ENCODE measurements at places on chromosomes 1 and 21. TPM values are rescaled to one million over a fixed set of nuclear protein-coding genes. Genes with fewer than 3 reads are reported as not detected.

GRCh38 chr1:224736619-224737352, 120.7 kb downstream of the CNIH3 start:
- H3K4me3 ChIP-seq: no peak overlapping the region
- H3K27ac ChIP-seq: no peak overlapping the region
- no peaks in the 10 kb centered on the region for H3K4me1 ChIP-seq
- no peak for DNase-seq
- H3K36me3 ChIP-seq: no peaks in the 10 kb centered on the region
- H3K27me3 ChIP-seq: no peaks in the 10 kb centered on the region

GRCh38 chr1:1006305-1007159, 6.6 kb upstream of the HES4 start:
- H3K27me3 ChIP-seq: no peaks in the 10 kb centered on the region
- no peak overlapping the region for H3K27ac ChIP-seq
- no peak overlapping the region for H3K4me3 ChIP-seq
- no peak for DNase-seq
- H3K36me3 ChIP-seq: no peaks in the 10 kb centered on the region

- H3K4me3 ChIP-seq: no peak overlapping the region
- DNase-seq: peak; percentile 20
- peaks cover under 1% of the 10 kb centered on the region for H3K36me3 ChIP-seq
Measured at GRCh38 chr1:1554926-1555915, 14.8 kb upstream of the TMEM240 start.

- peaks cover 9% of the 10 kb centered on the region for H3K4me1 ChIP-seq
- H3K27me3 ChIP-seq: no peaks in the 10 kb centered on the region
- H3K4me3 ChIP-seq: no peak overlapping the region
Measured at GRCh38 chr21:29164323-29164942, 34.0 kb downstream of the MAP3K7CL start.

DNA sequence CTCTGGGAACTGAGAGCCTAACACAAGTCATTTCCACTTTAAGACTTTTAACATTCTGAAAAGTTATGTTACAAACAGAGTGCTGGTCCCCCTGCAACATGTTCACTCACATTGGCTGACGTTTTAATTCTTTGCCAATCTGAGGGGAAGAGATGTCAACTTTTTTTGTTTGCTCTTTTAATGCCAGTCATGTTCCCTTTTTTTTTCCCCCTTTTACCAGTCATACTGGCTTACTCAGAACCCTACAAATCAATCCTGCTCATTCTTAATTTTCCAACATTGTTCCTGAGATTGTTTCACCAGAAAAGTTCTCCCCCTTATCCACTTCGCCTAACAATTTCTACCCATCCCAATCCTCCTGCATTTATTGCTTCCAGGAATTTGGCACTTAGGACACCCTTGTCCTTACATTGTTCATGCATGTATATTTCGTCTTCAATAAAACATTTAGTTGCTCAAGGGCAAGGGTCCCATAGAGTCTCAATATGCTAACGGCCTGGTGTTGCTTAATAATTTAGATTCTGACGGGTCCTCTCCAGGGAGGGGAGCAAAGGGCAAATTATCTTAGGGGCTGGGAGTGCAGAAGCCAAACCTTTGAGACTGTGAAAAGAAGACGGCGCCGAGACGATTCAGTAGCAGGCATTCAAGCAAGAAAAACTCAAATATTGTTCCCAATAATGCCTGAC, 624 bp upstream of the CR1L start:
- H3K27ac ChIP-seq: no peak overlapping the region
- H3K4me1 ChIP-seq: peaks cover 10% of the 10 kb centered on the region
- DNase-seq: no peak

DNA sequence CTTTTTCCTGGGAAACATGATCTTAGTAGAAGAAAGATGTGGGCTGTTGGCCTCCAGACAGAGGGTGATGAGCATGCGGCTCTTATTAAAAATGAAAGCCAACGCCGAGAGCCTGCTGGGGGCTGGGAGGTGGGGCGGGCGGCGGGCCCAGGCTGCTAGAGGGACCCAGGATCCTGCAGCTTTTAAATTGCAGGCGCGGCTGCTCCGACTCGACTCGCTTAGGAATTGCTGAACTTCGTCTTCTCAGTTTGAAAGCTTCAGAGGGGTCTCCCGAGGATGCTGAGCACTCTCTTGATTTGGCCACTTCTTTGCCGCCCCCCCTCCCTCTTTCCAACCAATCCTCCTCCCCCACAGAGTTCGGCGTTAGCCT, 1.2 kb downstream of the AGPAT3 start:
- peak overlapping the region; percentile 41 for H3K27ac ChIP-seq
- H3K4me1 ChIP-seq: peaks cover 15% of the 10 kb centered on the region
- peak overlapping the region; percentile 94 for H3K4me3 ChIP-seq
- no peaks in the 10 kb centered on the region for H3K27me3 ChIP-seq

DNA sequence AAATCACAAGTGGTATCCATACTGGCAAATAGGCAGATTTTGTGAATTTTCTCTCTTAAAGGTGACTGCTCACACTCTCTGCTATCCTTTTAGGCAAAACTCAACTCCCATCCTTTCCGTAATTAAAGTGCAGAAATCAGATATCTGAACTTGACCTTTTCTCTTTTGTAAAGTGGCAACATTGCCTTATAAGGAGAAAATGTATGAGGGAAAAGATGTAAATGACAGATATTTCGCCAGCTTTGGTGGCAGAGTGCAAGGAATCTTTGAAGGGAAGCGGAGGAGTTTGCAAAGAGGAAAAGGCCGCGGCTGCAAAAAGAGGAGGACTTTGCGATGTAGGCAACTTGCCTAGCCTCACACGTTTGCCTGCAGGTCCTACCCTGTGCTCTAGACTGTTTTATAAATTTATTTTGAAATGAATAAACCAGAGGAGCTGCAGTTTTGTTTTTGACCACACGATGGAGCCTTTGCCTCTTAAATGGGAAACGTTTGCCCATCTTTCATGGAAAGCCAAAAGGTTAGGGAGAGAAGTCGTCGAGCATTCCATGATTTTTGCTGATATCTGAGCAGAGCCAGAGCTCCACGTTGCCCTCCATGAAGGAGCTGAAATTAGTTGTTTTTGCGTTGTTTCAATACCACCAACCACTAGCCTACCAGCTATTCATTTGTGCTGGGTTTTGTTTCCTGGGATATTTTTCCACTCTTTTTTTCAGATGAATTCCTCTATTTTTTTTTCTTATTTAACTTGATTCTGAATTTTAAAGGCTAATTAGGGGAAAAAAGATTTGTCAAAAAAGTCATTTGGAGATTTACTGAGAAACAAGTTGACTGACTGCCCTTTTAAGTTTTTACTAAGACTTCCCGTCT, 242.3 kb downstream of the LMX1A start:
- H3K27me3 ChIP-seq: peaks cover 10% of the 10 kb centered on the region
- DNase-seq: peak; percentile 48
- no peaks in the 10 kb centered on the region for H3K4me1 ChIP-seq

DNA sequence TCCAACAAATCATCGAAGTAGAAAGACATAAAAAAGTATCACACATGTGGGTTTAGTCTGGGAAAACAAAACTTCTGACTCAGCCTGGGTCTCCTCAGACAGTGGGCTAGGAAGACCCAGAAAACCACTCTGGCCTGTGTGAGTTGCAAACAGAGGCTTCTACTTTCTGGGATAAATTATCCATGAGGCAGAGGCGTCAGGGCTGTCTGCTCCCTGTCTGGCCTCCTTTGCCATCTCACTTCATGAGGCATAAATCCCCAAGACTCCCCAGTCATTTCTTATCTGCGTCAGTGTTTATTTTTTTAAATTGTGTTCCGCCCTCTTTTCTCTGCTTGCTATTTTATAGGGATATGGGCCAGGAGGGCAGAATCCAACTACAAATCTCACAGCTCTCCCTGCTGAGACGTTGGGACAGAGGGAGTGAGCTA, 80.6 kb upstream of the TRABD2B start:
- peaks cover 4% of the 10 kb centered on the region for H3K4me1 ChIP-seq
- no peak overlapping the region for H3K27ac ChIP-seq
- H3K36me3 ChIP-seq: no peaks in the 10 kb centered on the region
- H3K4me3 ChIP-seq: no peak overlapping the region
- H3K27me3 ChIP-seq: no peaks in the 10 kb centered on the region

- peaks cover 1% of the 10 kb centered on the region for H3K27me3 ChIP-seq
- no peaks in the 10 kb centered on the region for H3K4me1 ChIP-seq
- no peak overlapping the region for H3K4me3 ChIP-seq
- H3K36me3 ChIP-seq: no peaks in the 10 kb centered on the region
- H3K27ac ChIP-seq: no peak overlapping the region
Measured at GRCh38 chr1:110463725-110464124, 12.8 kb downstream of the PROK1 start.

DNA sequence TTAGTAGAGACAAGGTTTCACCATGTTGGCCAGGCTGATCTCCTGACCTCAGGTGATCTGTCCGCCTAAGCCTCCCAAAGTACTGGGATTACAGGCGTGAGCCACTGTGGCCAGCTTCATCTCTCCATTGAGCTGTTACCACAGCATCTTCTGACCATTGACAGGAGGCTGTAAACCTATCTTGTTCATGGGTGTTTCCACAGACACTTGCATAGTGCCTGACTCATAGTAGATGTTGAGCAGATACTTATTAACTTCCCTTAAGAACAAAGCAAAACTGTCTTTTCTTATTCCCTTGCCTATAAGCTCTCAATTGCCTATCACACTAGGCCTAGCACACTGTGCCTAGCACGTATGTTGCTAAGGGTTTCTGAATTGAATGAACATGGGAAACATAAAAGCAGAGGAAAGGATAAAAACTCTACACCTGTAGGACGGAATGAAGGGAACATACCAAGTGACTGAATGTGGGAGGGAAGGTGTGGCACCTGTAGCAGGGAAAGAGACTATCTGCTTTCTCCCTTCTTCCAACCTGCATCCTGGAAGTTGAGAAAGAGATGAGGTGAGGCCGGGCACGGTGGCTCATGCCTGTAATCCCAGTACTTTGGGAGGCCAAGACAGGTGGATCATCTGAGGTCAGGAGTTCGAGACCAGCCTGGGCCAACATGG, 1.2 kb upstream of the C1orf54 start:
- H3K4me3 ChIP-seq: no peak overlapping the region
- peaks cover 2% of the 10 kb centered on the region for H3K36me3 ChIP-seq
- no peak overlapping the region for H3K27ac ChIP-seq
- DNase-seq: no peak
- no peaks in the 10 kb centered on the region for H3K27me3 ChIP-seq

GRCh38 chr1:216723274-216723780, at the start of gene ESRRG:
Gene ESRRG, minus strand, starts transcription at chr1:216723429. Its CDS starts 130 bp downstream, at chr1:216723299.
- no peak within 1 kb of the TSS for H3K4me3 ChIP-seq
- H3K4me1 ChIP-seq: no peaks in the 10 kb centered on the region
- H3K36me3 ChIP-seq: no peaks in the 10 kb centered on the region
- H3K27ac ChIP-seq: no peak within 1 kb of the TSS

- H3K4me1 ChIP-seq: no peaks in the 10 kb centered on the region
- H3K36me3 ChIP-seq: no peaks in the 10 kb centered on the region
- H3K27me3 ChIP-seq: no peaks in the 10 kb centered on the region
- no peak overlapping the region for H3K27ac ChIP-seq
- H3K4me3 ChIP-seq: no peak overlapping the region
Measured at GRCh38 chr1:245301921-245302320, 147.1 kb downstream of the KIF26B start.

DNA sequence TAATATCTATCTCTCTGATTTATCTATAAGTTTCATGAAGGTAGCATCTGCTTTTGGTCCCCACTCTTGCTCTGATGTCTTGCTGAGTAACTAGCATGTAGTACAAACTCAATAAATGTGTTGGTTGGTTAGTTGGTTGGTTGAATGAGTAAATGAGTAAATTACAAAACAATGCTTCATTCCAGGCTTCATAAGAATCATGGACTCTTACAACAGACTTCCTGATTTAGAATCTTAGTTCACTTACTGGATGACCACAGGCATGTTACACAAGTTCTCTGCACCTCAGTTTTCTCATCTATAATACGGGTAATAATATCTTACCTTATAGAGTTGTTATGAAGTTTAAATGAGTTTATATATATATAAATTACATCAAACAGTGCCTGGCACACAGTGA, 98.6 kb downstream of the ZNF281 start:
- no peak for DNase-seq
- no peak overlapping the region for H3K4me3 ChIP-seq
- H3K36me3 ChIP-seq: no peaks in the 10 kb centered on the region
- H3K27ac ChIP-seq: no peak overlapping the region
- H3K27me3 ChIP-seq: no peaks in the 10 kb centered on the region
- no peaks in the 10 kb centered on the region for H3K4me1 ChIP-seq

- H3K4me1 ChIP-seq: no peaks in the 10 kb centered on the region
- H3K36me3 ChIP-seq: no peaks in the 10 kb centered on the region
- H3K27ac ChIP-seq: no peak overlapping the region
- no peak for DNase-seq
- no peak overlapping the region for H3K4me3 ChIP-seq
Measured at GRCh38 chr21:25036775-25037174, 570.5 kb downstream of the MRPL39 start.

DNA sequence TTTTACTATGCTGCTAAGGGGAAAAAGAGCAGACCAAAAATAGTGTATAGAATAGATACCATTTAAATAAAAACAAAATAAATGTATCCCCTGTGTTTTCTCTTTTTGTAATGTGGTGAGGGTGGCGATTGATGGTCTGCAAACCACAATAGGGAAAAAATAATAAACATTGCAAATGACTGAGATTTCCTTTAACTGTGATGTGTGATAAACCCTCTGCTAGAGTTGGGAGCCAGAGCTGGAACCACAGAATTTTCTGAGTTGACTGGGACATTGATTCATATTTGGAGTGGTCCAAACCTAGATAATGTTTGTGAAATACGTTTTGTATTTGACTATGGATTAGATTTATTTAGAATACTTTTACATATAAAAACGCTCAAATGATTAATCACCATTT, 70.6 kb upstream of the PTGFR start:
- no peaks in the 10 kb centered on the region for H3K36me3 ChIP-seq
- H3K27ac ChIP-seq: no peak overlapping the region
- H3K4me1 ChIP-seq: no peaks in the 10 kb centered on the region
- no peak overlapping the region for H3K4me3 ChIP-seq
- H3K27me3 ChIP-seq: no peaks in the 10 kb centered on the region

- H3K4me3 ChIP-seq: peak overlapping the region; percentile 62
- peak overlapping the region; percentile 82 for H3K27ac ChIP-seq
- peaks cover 2% of the 10 kb centered on the region for H3K36me3 ChIP-seq
- peaks cover 46% of the 10 kb centered on the region for H3K4me1 ChIP-seq
- H3K27me3 ChIP-seq: no peaks in the 10 kb centered on the region
Measured at GRCh38 chr1:47229031-47229885, 2.8 kb downstream of the TAL1 start.

DNA sequence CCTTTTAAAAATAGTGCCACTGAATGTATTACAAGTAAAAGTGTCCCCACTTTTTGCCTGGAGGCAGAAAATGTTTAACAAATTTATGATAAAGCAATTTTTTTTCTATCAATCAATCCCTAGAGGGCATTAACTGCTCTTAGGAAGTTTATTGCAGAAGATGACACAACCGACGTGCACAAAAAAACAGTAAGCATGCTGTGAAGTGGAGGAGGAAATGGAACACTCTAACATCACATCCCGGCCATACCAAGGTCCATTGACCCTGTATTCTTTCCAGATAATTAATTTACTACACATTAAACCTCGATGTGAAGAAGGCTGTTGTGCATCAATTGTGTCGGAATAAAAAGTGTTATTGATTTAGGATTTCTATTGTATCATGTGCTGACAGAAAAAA, 264.9 kb upstream of the NR5A2 start:
- peaks cover 10% of the 10 kb centered on the region for H3K4me1 ChIP-seq
- no peak overlapping the region for H3K27ac ChIP-seq
- H3K4me3 ChIP-seq: no peak overlapping the region
- no peaks in the 10 kb centered on the region for H3K27me3 ChIP-seq

The OR2T1 gene
- not detected for total RNA-seq

The PGLYRP4 gene
- total RNA-seq: not detected

The AMY1B gene
- not detected for total RNA-seq

The GUCA2A gene
- not detected for total RNA-seq

The TSPEAR gene
- total RNA-seq: not detected

The LRRC47 gene
- 41.2 TPM for total RNA-seq

The FCRL3 gene
- not detected for total RNA-seq

The OR2G6 gene
- not detected for total RNA-seq

The MAGI3 gene
- total RNA-seq: 13.9 TPM

The FCRLB gene
- 0.62 TPM for total RNA-seq

The GABRD gene
- total RNA-seq: not detected

All from endothelial cell of umbilical vein (primary cell).